Thoracic aorta (tissue), 2 donors: ENCODE measurements at places on chromosomes 13 and 19.

- no peak for DNase-seq
These were observed 32.5 kb downstream of the MARK4 start for GRCh38 chr19:45283443-45284033.

GRCh38 chr19:28501976-28502375 lies 711.0 kb downstream of the UQCRFS1 start:
- no peak for DNase-seq

DNA sequence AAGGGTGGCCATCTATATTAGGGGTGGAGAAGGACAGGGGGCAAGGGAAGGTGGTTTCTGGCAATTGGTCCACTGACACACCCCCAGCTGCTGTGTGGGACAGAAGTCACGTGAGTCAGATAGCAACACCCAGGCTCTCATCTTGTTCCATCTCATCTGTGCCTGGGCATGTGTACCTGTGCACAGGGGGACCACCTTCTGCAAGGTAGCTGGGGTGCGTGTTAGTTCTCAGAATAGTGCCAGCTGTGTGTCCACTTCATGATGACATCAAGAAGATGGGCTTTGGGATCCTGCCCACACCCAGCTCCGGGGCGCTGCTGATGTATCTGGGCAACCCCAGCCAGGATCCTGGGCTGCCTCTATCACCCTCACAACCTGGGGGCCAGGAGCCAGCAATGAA lies 38.6 kb downstream of the COL4A2 start:
- no peak for DNase-seq

- no peak for DNase-seq
These were observed 9.5 kb downstream of the IL17D start for GRCh38 chr13:20713014-20713376.

GRCh38 chr19:2038284-2039088 lies 12.6 kb downstream of the MKNK2 start:
- DNase-seq = no peak

GRCh38 chr13:98826146-98826545 lies 73.7 kb upstream of the SLC15A1 start:
- DNase-seq = no peak

DNA sequence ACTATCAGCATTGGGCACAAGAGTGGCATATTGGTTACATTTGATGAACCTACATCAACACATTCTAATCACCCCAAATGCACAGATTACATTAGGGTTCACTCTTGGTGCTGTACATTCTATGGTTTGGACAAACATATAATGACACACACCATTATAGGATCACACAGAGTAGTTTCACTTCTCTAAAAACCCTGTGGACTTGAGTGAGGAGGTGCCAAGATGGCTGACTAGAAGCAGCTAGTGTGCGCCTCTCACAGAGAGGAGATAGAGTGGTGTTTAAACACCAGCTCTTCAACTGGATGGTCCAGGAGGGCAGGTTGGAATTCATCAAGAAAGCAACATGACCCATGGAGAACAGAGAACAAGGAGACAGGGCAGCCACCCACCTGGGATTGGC lies 265.6 kb downstream of the TDRD3 start:
- no peak for DNase-seq

DNA sequence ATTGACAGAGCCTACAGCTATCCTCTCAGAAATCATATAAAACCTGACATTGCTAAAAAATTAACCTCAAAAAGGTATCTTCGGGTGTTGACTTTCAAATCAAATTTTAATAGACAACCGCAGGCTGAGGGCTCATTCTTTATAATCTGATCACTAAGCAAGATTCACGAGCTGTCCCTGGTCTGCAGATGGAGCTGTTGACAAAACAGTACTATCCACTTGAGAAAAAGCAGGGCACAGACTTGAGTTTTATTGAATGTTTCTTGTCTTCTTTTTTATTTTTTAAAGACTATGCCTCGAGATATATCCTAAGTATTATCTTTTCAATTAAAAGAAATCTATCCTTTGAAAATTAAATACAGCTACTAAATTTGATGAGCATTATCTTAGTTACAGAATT lies 540.5 kb downstream of the PCDH9 start:
- no peak for DNase-seq

DNA sequence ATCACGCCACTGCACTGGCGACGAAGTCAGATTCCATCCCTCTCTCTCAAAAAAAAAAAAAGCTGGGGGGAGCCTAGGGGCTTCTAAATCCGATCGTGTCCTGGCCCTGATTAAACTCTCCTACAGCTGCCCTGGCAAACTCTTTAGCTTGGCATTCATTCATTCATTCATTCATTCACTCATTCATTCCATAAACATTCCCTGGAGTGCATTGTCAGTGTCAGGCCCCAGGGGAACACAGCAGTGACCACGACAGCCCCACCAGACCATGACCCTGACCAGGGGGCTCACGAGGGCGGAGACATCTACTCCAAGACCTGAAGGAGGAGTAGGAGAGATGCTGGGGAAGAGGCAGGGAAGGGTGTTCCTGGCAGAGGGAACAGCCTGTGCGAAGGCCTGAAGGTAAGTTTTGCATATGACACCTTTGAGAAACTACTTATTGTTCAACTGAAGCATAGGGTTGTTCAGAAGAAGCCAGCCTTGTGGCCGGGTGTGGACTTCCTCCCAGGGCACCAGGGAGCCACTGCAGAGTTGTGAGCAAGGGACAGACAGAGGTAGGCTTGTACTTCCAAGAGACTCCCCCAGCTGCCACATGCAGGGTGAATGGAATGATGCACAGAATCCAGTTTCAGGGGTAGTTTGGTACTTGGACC lies 24.5 kb downstream of the CEACAM16 start:
- DNase-seq = no peak

- DNase-seq = no peak
These were observed 11.1 kb upstream of the ATP12A start for GRCh38 chr13:24668955-24669582.
